GM23248 (cell line): ENCODE measurements at places on chromosomes 7 and 10.

- no peak for DNase-seq
These were observed 186.1 kb downstream of the SRPK2 start for GRCh38 chr7:105202616-105203015.

DNA sequence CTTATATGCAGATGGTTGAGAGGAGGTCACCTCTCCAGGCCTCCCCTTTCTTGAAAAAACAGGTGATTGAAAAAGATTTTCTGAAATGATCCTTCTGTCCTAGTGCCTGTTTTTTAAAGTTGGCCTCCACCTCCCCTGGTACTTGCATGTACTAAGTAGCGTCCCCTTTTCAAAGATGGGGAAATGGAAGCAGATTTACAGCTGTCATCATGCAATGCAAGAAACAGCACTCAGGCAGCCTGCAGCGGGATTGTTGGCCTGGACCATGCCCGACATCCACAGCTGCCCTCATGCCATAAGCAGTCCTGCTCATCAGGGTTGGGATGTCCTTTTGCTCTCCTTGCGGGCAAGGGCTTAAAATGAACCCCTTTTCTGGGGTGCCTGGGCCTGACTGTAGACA, 127.2 kb upstream of the MGMT start:
- no peak for DNase-seq

- no peak for DNase-seq
These were observed 20.0 kb downstream of the CLIP2 start for GRCh38 chr7:74309181-74309580.

- no peak for DNase-seq
These were observed 51.2 kb upstream of the SGCE start for GRCh38 chr7:94706996-94707740.

GRCh38 chr10:6114805-6115341, 26.0 kb downstream of the RBM17 start:
- DNase-seq, result peak; percentile 87

DNA sequence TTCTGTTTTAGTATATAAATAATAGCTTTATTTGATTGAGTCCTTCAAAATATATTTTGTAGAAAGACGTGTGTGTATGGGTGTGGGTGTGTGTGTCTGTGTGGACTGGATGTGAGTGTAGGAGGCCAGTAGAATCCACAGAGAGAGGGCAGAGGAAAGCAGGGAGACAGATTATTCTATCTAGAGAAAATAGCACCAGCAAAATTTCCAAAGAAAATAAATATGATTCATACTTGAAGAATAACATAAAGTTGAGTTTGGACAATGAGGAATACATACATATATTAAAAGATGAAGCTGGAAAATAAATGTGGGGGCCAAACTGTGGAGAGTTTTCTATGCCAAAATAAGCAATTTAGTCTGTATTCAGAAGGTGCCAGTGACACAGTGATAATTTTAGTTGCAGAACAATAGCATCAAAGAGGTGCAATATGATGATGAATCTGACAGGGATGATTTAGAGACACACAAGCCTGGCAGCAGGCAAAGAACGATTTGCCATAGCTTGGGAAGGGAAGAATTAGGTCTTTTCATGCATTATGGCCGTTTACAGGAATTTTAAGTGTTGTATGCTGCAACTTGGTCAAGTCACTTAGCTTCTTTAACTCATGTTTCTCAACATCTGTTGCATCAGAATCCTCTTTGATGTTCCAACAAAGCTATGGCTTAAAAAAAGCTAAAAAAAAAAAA, 121.3 kb downstream of the SEMA3A start:
- peak; percentile 60 for DNase-seq

- no peak for DNase-seq
These were observed 11.6 kb downstream of the GHRHR start for GRCh38 chr7:30975256-30975899.

DNA sequence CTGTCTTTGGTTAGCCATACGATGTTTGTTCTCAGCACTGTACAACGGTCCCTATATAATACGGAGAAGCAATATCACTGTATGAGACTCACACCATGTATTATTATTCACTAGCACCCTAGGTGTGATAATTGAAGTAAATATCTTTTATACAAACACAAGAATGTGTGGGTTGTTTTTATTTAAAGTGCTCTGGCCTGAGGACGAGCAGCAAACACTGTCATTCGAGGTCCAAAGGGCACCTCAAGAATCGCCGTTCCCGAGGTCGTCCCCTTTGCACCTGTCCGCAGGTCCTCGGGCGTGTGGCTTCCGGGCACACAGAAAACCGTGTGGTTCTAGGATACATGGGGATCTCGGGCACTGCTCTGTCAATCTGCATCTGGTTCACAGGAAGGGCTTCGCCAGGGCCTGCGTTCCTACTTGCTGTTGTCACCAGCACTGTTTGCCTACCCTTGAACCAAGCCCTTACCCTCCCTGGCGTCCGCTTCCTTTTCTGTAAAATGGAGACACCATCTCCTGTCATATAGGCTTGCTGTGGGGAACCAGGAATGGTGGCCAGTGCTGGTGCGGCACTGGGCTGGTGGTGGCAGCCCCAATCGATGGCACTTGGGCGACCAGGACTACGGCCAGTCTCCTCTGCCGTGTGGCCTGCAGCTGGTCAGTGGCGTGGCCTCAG, 28.5 kb upstream of the SH2B2 start:
- DNase-seq, result no peak

GRCh38 chr10:92290076-92290836, 622 bp downstream of the CPEB3 start:
- peak; percentile 75 for DNase-seq

DNA sequence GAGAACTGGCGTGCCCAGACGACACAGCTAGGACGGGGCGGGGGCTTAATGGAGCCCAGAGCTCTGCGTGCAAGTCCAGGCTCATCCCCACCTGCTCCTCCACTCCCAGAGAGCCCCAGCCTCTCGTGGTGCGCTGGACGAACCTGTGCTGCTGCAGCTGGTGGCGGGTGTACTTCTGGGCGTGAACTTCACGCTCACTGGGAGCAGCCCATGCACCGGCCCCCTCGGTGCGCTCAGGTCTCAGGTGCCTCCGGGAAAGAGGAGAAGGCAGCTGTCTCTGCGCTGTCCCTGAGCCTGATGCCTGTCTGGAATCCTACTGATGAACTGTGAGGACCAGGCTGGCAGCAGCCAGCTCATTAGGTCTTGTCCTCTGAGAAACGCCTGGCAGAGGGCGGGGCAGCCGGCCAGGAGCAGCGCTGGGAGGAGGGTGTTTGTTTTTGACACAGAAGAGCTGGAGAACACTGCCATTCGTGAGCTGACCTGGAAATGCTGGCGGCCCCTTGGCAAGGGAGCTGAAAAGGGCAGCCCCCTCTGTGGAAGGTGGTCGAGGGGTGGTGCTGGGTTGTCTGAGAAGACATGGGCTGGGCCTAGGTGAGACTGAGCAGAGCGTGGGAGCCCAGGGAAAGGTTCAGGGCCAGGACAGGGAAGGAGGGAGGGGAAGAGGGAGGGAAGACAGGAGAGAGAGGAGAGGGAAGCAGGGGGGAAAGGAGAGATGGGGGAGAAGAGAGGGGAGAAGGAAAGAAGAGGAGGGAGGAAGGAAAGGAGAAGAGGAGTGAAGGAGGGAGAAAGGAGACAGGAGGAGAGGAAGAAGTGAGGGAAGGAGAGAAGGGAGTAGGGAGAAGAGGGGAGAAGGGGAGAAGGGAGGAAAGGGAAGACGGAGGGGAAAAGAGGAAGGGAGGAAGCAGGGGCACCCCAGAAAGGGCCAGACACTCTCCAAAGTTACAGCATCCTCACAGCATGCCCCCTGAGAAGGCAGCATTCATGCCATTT, 53.5 kb upstream of the TNS3 start:
- no peak for DNase-seq

- DNase-seq, result peak; percentile 64
These were observed 337.5 kb upstream of the KCND2 start for GRCh38 chr7:119935418-119936025.

DNA sequence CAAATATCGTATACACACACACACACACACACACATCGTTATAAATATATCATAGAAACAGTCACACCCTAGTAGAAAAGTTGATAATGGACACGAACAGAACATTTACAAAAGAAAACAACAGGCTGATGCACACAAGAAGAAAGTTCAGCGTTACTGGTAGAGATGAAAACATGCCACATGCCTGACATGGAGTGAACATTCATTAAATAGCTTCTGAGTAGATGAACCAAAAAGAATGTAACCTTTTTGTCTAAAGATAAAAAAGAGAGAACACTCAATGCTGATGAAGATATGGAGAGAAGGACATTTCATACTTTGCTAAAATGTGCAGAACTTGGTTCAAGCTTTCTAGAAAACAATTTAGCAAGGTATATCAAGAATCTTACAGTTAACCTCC, 173.4 kb upstream of the KLF14 start:
- no peak for DNase-seq

DNA sequence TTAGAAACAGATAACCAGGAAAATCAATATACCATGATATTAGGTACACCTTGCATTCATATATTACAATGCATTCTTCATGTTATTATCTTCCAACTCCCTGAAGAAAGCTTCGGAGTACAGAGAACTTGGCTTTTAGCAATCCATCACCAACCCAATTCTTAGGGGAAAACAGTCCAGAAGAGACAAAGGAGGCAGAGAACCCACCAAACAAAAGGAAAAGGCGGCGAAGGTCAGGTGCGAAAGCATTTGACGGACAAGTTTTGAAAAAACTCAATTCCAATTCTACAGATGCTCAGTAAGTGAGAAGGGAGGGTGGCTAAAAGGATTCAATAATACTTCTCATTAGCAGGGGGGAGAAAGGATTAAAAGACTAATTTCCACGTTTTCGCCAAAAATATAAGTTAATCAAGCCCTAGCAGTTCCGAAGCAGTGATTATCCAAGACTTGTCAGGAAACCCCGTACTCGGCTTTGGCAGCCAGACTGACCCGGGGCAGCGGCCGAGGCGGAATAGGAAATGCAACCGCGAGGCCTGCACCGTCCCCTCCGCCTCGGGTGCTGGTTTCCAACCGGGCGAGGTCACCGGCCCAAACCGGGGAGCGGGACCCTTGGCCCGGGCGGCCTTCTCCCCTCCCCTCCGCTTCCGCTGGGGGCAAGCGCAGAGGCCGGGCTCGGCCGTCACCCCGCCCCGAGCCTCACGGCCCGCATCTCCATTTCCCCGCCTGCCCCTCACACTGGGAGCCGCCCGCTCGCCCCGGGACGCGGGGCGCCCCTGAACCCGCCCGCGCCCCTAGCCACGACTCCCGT, 747 bp downstream of the GDI2 start:
- peak; percentile 61 for DNase-seq

DNA sequence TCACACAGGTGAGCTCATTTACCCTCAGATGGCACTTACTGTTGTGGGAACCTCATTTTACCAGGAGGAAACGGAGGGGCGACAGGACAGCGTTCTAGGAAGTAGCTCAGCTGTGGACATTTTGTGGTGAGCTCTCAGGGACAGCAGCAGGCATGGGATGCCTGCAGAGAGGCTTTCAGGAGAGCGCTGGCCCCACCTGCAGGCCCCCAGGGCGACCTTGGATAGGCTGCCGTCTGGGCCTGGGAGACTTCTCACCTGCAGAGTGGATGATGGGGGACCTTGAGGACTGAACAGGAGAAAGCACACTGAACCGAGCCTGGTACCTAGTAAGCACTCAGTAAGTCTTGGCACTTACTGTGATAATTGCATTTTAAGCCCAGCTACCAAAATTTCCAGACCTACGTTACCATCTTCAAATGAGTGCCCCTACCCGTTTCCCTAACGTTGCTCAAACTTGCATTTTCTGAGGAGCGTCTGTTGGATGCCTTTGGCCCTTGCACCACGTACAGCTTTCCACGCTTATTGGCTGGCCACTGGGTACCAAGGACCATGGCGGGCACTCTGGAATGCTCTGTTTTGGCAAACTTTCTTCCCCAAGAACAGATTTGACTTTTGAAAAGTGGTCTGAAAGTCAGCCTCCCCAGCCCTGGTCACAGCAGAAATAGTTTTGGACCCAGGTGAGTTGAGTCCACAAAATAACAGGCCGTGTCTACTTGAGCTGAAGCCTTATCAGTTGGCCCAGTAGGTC, 223.4 kb downstream of the EBF3 start:
- DNase-seq, result no peak

GRCh38 chr7:150850273-150850672, 2.0 kb upstream of the AOC1 start:
- no peak for DNase-seq

GRCh38 chr10:120457431-120458172, 575 bp downstream of the PLPP4 start:
- peak; percentile 48 for DNase-seq

DNA sequence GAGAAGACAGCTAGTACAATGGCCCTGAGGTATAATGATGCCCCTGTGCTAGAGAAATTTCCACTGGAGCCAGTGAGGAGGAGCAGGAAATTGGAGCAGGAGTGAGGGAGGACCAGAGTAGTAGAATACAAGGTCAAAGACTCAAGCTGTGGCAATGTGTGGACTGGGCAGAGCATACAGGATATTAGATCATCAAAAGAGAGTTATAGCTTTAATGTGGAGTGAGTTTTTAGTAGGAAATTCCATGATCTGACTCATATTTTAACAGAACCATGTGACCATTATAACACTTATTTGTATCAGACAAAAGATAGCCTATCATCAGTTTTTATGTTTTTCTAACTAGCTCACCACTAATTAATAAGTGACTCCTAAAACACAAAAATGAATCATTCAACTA, 154.1 kb downstream of the DGKB start:
- peak; percentile 86 for DNase-seq

GRCh38 chr10:117140525-117140902, 2.4 kb upstream of the VAX1 start:
- DNase-seq, result no peak

DNA sequence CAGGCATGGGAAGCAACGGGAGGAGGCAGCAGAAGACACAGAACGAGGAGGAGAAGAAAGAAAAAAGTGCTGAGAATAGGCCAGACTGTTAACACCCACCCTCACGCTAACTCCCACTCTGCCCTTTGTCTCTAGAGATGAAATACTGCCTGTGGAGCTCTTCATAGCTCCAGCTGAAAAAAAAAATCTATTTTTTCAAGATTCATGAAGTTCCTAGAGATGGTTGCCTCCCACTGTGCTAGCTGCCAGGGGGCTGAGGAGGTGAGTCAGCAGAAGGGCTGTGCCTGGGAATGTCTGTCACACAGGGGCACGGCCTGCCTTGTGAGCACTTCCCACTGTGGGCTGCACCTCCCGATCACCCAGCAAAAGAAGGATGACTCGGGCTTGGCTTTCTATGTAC, 144.5 kb downstream of the RNF216 start:
- peak; percentile 97 for DNase-seq

- no peak for DNase-seq
These were observed 37.0 kb upstream of the ZMIZ1 start for GRCh38 chr10:79031723-79032122.

DNA sequence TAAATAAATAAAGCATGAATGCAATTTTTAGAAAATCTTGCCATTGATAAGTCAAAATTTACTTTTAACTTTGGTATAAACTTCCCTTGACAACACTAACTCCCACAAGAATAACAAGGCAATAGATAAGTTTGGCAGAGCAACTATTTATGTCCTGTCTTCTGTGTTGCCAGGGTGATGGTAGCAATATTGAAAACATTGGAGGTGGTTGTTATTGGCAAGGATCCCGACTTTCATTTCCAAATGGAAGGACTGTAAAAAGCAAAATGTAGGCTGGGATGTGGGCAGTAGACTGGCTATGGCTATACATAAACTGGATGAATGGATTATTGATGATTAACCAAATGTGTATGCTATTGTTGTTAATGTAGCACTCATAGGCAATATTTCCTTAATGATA, 134.9 kb upstream of the CACNA2D1 start:
- DNase-seq, result peak; percentile 33
